ENCODE measurements at places on chromosomes 6 and 20. TPM values are rescaled to one million over a fixed set of nuclear protein-coding genes. Genes with fewer than 3 reads are reported as not detected.

The FKBP1C gene
- 0.91 TPM for polyA plus RNA-seq

The TBX18 gene
- polyA plus RNA-seq, result not detected

The SCUBE3 gene
- polyA plus RNA-seq, result 0.39 TPM

The TSBP1 gene
- not detected for polyA plus RNA-seq

The EYS gene
- 0.35 TPM for polyA plus RNA-seq

The EPHA7 gene
- 3.3 TPM for polyA plus RNA-seq

The SLC17A4 gene
- not detected for polyA plus RNA-seq

All from GM23338 (cell line).